B cell (primary cell): ENCODE measurements at places on chromosomes 11 and 22.

- no peak for DNase-seq
These were observed 76.9 kb downstream of the IGLL1 start for GRCh38 chr22:23503142-23503541.

DNA sequence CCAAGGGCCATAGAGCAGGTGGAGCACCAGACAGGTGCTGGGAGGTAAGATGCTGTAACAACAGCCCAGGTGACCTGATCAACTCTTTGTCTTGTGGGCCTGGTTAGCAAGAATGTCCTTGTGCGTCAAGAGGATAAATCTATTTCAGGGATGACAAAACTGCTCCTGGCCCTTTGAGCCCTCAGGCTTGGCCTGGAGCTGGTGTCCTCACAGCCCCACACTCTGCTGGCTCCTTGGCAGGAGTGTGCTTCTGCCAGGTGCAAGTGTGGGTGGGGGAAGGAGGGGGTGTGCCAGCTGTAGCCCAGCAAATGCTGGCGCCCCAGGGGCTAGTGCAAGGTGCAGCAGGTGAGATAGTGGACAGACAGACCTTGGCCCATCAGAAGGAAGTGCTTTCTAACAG, 19.5 kb downstream of the AMPD3 start:
- no peak for DNase-seq

GRCh38 chr11:85316967-85317366, 310.2 kb downstream of the DLG2 start:
- DNase-seq: peak; percentile 84

GRCh38 chr11:102420547-102420946, 32.0 kb downstream of the TMEM123 start:
- DNase-seq: no peak

DNA sequence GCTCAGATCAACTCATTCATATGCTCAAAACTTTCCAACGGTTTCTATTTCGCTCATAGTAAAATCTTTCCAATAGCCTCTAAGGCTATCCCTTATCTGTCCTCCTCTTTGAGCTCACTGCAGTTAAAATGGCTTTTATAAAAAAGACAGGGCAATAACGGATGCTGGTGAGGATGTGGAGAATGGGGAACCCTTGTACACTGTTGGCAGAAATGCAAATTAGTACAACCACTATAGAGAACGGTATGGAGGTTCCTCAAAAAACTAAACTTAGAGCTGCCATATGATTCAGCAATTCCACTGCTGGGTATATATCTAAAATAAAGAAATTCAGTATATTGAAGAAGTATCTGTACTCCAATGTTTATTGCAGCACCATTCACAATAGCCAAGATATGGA, 345.6 kb downstream of the DLG2 start:
- peak; percentile 8 for DNase-seq

DNA sequence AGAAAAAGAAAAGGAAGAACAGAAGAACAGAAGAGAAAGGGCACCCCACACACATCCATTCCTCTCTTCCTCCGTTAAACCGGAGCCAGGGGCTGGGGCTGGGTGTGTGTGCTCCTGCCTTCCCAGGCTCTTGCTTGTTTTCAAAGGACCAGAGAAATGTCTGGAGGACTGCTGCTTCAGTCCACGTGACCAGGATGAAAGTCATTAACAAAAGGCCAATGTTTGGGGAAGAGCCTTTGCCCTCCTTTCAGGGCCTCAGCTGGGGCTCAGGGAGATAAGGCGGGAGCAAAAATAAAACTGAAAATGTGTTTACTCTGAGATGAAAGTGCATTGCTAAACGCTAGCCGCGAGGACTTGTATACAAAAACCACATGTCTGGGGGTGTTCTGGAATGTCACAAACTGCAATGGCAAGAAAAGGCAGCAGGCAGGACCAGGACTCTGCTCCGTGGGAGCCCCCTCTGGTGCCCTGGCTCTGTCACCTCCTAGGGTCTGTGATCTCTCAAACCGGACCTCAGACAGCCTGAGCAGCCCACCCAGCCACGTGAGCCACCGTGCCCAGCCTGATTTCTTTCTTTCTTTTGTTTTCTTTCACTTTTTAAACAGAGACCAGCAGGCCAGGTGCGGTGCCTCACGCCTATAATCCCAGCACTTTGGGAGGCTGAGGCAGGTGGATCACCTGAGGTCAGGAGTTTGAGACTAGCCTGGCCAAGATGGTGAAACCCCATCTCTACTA, 31.6 kb upstream of the MYH9 start:
- no peak for DNase-seq

- no peak for DNase-seq
These were observed 1.5 kb downstream of the PPFIA1 start for GRCh38 chr11:70272009-70272408.

DNA sequence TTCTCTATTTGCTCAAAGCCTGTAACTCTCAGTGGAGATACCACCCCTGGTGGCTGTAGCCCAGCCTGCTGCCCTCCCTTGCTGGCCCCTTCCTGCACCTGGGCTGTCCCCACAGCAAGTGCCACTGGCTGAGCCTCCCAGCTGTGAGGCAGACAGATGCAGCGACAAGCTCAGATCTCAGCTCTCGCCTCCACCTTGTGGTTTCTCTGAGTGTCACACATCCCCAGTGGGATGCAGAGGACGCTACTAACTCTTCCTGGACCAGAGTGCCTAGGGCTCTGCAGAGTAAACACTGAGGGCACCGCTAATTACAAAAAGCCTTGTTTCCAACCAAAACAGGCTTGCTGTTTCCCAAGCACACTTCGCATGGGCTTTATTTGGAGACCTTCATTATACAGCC, 8.9 kb downstream of the YPEL1 start:
- DNase-seq: no peak

- DNase-seq: peak; percentile 74
These were observed 29.1 kb upstream of the LMO2 start for GRCh38 chr11:33920838-33921613.

GRCh38 chr11:18705651-18706281, 7.2 kb downstream of the TMEM86A start:
- DNase-seq: peak; percentile 58

GRCh38 chr11:19713196-19714021, 772 bp downstream of the NAV2 start:
- no peak for DNase-seq

DNA sequence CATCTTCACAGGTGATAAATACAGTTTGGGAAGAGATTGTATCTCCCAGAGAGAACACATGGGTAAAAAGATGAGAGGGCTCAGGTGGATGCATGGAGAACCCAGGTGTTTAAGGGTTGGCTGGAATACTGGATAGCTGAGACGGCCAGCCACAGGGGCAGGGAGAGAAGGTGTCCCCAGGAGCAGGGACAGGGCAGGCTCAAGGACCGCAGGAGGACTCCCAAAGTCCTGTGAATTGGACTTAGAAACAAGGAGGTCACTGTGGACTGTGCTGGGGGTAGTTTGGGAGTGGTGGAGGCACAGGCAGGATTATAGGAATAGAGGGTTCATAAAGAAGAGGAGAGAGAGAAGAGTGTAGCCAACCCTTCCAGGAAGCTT, 103.8 kb upstream of the PARVA start:
- DNase-seq: no peak

DNA sequence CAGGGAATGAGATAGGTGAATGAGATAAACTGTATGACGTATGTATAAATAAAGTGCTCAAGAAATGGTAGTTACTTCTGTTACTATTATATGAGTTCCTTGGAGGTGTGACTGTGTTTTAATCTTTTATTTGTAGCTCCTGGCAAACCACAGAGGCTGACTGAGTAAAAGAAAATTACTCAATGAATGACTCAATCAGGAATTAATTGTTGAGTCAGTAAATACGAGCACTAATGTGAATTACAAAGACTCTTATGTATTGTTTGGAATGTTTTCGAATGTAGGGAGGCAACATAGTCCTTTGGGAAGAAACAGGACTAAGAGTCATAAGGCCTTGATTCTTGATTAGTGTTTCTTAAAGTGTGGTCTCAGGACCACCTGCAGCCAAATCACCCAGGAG, 51.1 kb upstream of the BLID start:
- DNase-seq: no peak

DNA sequence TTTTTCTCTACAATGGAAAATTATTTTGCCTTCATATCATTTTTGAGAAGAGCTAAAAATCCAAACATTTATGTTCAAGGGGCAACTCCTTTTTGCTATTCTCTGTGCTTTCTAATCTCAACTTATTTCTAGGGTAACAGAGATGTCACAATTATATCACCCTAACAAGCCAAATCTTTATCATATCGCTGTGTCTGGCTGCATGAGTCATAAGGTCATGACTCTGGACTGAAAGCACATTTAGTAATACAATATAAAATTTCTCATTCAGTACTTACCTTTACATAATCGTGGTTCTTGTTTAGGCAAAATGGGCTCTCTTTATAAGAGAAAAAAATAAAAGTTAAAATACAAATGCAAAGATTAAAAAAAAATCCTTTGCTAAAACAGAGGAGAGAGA, 326.0 kb downstream of the CASP12 start:
- DNase-seq: no peak

DNA sequence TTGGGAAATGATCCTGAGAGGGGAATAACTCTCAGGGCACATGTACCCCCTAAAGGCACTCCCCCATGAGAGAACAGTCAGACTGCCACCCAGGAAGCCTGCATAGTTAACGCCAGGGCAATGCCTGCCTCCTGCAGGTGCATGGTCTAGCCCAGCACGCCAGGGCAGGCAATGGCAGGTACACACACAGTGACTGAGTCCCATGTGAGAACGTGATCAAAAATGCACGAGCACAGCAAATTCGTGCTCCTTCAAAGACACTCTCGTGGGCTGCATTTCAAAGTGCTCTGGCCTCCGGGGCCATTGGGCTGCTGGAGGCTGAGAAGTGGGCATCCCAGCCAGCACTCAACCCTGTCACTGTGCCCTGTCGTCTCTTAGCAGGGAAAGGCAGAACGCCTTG, 79.7 kb downstream of the SHANK2 start:
- DNase-seq: no peak

GRCh38 chr11:123754101-123754568, at the start of gene OR6X1:
Gene OR6X1 (minus strand): TSS chr11:123754518. CDS start chr11:123754518, 0 bp downstream.
- no peak for DNase-seq

GRCh38 chr11:117583063-117583801, 213.8 kb downstream of the DSCAML1 start:
- DNase-seq: no peak

- no peak for DNase-seq
These were observed 89.0 kb downstream of the MUC15 start for GRCh38 chr11:26483108-26483507.

DNA sequence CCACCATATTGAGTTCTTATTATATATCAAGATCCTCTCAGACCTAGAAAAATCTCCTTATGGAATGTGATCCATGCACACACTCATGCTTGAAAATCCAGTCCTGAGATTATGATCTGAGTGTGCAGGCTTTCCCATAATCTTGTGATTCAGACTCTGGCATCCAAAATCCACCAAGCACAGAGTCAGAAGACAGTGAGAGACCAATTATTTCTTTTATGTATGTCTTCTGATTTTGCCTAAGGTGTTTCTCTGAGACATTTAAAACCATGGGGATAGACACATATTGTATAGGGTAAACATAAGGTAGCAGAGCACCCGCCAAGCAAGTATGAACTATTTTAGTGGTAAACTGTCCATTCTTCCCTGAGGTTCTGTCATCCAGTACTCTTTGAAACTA, 52.0 kb upstream of the MMP13 start:
- no peak for DNase-seq

DNA sequence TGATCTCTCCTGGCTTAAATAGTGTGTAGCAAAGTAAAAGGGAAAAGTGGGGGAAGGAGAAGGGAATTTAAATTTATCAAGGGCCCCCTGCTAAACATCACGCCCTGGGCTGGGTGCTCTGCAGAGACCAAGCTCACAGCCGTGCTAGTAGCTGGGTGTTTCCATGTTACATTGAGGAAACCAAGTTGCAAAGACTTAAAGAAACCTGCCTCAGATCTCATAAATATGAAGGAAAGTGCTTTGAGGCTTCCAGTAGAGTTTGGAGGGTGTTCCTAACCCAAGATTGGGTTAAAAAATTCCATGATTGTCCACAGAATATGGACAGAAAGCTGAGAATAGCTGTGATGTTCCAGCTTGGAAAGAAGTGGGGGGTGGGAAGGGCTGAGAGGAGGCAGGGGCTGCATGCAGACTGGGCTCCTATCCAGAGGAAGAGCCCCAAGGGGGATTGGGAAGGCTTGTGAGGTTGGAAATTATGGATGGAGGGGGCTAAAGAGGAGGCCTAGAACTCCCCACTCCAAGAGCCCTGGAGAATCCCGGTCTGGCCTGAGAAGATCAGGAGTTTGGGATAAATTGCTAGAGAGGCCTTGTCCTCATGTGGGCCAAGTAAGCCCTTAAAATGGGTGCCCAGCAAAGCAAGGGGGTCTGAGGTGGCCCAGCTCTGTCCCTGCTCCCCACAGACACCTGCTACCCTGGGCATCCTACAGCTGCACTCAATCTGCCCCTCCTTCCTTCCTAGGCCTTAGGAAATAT, 25.0 kb upstream of the OAF start:
- DNase-seq: no peak

- no peak for DNase-seq
These were observed 14.1 kb downstream of the H19 start for GRCh38 chr11:1983601-1983961.

DNA sequence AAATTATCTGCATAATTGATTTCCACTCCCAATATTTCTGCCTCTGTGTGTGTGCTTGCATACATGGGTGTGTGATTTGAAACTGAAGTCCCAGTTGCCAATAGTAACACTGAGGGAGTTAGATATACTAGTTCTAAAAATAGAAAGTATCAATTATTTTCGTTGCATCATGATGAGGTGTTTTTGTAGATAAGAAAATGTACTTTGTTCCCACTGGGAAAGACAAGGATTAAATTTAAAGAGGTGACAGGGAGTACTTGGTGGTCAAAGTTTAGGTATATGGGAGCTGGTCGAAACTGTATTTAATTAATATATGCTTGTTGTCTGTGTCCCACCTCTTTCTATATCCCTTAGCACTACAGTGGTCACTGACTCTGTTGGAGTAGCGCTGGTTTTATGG, 444.5 kb downstream of the NELL1 start:
- DNase-seq: no peak

- no peak for DNase-seq
These were observed 781 bp downstream of the NECTIN1 start for GRCh38 chr11:119728211-119728626.

GRCh38 chr11:70247710-70248072, 22.8 kb upstream of the PPFIA1 start:
- no peak for DNase-seq

DNA sequence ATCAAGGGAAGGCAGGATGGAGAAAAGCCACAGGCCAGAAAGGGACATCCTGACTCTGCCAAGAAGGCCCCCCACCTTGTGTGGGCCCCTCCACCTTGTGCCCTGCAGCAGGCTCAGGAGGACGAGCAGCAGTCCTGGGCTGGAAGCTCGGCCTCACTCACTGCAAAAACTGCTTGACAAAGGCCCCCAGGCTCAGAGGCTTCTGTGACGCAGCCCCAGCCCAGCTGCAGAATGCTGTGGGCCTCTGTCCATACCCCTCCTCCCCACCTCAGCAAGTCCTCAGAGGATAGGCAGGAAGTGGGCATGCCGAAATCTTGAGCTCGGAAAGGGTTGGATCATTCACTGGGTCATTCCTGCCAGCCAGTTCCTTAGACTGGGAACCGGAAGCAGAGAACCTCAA, 61.9 kb downstream of the NRXN2 start:
- DNase-seq: no peak
